ENCODE measurements at places on chromosomes 16 and 17.

GRCh38 chr17:32491371-32492263 lies 4.8 kb downstream of the CDK5R1 start:
- DNase-seq, result no peak

- DNase-seq, result peak; percentile 50
Measured at GRCh38 chr17:47188271-47188875, 722 bp downstream of the CDC27 start.

DNA sequence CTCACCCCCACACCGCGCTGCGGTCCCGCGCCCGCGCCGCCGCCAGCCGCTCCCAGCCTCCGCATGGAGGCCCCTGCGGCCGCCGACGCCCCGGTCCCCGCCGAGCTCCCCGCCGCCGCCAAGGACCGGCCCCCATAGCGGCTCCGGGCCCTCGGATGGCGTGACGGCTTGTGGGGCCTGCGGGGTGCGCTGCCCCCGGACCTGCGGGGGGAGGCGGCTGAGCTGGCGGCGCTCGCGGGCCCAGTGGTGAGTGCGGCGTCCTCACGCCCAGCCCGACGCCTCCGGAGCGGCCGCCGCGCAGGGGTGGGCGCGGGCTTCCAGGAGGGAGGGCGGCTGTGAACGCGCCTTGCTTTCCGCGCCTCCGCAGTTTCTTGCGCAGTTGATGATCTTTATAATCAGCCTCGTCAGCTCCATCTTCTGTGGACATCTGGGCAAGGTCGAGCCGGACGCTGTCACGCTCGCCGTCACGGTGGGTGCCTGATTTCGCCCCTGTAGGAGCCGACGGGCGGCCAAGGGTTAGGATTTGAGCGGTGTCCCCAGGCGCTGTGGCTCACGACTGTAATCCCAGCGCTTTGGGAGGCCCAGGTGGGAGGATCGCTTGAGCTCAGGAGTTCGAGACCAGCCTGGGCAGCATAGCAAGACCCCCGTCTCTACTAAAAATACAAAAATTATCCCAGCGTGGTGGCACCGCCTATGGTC lies 46.4 kb downstream of the SLC47A1 start:
- no peak for DNase-seq

- DNase-seq, result peak; percentile 55
Measured at GRCh38 chr17:27579304-27579703, 51.7 kb upstream of the LGALS9 start.

DNA sequence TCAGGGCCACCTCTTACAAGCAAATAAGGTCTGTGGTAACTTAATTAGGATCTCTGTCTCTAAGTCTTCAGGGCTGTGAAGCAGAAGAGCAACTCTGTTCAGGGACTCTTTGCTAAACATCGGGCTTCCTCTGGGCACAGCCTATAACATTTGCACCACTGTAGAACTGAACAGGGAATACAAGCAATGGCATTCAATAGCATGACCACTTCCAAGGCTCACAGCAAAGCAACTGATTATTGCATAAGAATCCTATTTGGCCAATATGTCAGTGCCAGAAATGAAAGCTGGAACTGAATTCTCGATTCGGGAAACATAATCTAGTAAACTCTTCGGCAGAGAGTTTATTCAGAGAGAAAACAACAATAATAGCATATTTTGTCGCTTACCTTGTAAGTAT lies 92.2 kb upstream of the AMZ2 start:
- DNase-seq, result no peak

GRCh38 chr17:29292071-29292991 lies 1.6 kb downstream of the NUFIP2 start:
- peak; percentile 64 for DNase-seq

DNA sequence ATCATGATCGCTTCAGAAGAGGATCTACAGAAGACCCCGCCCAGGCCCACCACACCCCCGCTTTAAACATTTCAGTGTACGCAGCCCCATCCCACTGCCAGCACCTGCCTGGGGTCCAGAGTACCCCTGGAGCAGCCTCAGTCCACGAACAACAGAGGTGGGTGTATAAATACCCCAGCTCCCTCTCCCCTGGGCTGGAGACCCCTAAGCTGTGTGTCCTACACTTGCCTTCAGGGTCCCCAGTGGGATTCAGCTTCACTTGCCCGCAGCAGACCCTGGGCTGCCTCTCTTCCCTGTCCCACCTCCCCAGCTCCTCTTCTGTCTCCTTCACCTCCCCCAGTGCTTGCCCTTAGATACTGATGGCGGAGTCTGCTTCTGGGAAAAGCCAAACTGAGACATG lies 105.7 kb downstream of the RBFOX3 start:
- no peak for DNase-seq
